ENCODE measurements at places on chromosomes 3 and 15. TPM values are rescaled to one million over a fixed set of nuclear protein-coding genes. Genes with fewer than 3 reads are reported as not detected.

The CHD2 gene
- 218 TPM for total RNA-seq

The HTR3E gene
- total RNA-seq = not detected

The CELF6 gene
- 1.7 TPM for total RNA-seq

The LRRC58 gene
- total RNA-seq = 22.8 TPM

The MAP1A gene
- total RNA-seq = 3.4 TPM

The PRR20G gene
- not detected for total RNA-seq

The FYCO1 gene
- 39.1 TPM for total RNA-seq

The SAMD7 gene
- not detected for total RNA-seq

The IL16 gene
- 281 TPM for total RNA-seq

The MB21D2 gene
- total RNA-seq = 4.3 TPM

DNA sequence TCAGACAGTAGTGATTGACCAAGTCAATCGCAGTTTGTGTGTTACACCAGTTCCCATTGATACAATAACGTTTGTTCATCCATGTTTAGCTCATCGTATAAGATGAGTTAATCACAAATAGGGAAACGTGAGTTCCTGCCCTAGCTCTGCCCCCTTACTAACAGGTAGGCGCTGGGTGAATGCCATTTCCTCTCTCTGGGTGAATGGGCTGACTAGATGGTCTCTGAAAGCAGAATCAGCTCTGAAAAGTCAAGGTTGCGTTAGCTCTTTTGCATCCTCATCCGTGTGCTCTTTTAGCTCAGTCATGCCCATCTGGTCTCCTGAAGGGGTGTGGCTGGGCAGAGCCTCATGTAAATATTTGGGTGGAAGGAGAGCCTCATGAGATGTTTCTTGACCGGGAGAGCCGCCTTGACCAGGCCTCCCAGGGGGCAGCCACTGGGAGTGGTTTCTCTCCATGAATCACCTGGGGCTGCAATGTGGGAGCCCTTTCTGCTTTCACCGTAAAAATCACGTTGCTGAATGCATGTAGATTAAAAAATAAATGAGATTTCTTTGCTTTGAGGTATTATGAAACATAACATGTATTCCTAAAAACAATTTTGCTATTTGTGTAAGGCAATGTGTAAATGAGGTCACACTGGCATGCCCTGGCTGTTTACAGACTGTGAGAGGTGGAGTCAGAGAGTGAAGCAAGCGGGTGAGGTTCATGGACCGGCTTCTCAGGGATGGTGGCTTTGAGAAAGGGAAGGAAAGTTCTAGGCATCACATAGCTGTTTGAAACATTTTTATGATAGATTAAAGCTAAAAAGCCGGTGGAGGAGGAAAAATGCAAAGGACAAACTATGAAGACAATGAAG is 108.4 kb upstream of the RASGRP1 start:
- no peaks in the 10 kb centered on the region for H3K27me3 ChIP-seq
- peaks cover 67% of the 10 kb centered on the region for H3K4me1 ChIP-seq
- H3K36me3 ChIP-seq = peaks cover 9% of the 10 kb centered on the region
- peak overlapping the region; percentile 94 for H3K27ac ChIP-seq

DNA sequence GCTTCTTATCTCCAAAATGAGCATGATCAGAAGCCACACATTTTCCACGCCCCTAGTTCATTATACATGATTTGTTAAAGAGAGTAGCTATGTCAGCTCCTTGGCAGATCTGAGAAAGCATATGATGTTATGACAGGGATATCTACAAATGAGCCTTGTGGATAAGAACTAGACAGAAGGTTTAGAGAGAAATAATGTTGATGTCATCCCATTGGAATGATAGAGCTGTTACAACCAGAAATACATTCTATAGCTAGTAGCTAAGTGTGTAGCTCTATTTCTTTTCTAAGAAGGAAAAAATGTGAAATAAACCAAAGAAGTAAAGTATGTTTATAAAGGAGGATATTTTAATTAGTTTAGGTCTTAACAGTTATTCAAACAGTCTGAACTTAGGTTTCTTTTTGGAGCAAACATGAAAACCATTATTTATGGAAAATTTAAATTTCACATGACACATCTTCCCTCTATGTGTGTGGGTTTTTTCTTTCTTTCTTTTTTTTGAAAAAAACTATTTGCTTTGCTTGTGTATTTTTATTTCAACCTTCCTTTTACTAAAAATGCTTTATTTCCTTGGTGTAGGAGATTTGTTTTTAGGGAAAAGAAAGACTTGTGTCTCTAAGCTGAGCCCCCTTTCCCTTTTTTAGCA is 167.7 kb downstream of the GHSR start:
- no peak overlapping the region for H3K27ac ChIP-seq
- H3K27me3 ChIP-seq = no peaks in the 10 kb centered on the region

GRCh38 chr3:25041871-25042584 is 386.0 kb upstream of the RARB start:
- H3K27ac ChIP-seq = no peak overlapping the region
- H3K36me3 ChIP-seq = no peaks in the 10 kb centered on the region
- no peak for DNase-seq

GRCh38 chr15:60605879-60606307 is 127.0 kb upstream of the ICE2 start:
- H3K27ac ChIP-seq = no peak overlapping the region
- no peaks in the 10 kb centered on the region for H3K36me3 ChIP-seq
- no peak for DNase-seq

DNA sequence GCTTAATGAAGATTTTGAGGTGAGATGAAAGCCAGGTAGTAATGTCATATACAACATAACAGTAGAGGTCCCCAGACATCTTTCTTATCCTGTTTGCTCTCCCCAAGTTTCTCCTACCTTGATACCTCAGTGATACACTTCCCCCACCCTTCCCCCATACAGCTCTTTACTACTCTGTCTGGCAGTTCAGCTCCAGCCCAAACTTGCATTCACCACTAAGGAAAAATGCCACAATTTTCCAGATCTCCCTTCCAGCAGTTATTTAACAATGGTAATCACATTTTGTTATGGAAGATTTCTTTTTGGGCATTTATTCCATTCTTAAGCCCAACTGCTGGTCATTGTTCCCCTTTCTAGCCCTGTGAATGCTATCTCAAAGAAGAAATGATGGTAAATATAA is 34.9 kb upstream of the ITGA11 start:
- peaks cover 15% of the 10 kb centered on the region for H3K27me3 ChIP-seq
- H3K27ac ChIP-seq = no peak overlapping the region
- peaks cover 6% of the 10 kb centered on the region for H3K4me1 ChIP-seq
- no peaks in the 10 kb centered on the region for H3K36me3 ChIP-seq

DNA sequence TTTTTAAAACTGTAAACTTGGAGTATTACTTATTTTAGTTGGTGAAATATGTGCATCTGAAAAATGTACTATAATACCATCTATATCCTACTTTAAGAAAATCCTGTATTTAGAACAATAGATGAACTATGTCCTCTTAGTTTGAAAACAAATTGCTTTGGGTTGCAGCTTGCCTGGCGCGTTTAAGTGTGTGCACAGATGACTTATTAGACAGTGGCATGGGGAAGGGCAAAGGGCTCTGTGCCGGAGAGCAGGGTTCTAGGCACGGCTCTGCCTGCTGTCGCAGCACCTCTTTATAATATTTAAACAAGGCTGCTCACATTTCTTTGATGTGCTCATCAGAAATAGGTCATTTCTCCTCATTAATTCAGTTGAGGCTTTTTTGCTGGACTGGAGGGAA is 10.0 kb downstream of the PXK start:
- H3K4me3 ChIP-seq = no peak overlapping the region
- H3K27me3 ChIP-seq = no peaks in the 10 kb centered on the region
- DNase-seq = no peak
- H3K4me1 ChIP-seq = peaks cover 21% of the 10 kb centered on the region
- H3K36me3 ChIP-seq = peaks cover 39% of the 10 kb centered on the region
- H3K27ac ChIP-seq = no peak overlapping the region

GRCh38 chr3:16337856-16338540 is 73.0 kb downstream of the OXNAD1 start:
- H3K4me1 ChIP-seq = peaks cover 41% of the 10 kb centered on the region
- H3K36me3 ChIP-seq = peaks cover 45% of the 10 kb centered on the region
- peak overlapping the region; percentile 73 for H3K4me3 ChIP-seq
- H3K27ac ChIP-seq = peak overlapping the region; percentile 92
- DNase-seq = peak; percentile 69

DNA sequence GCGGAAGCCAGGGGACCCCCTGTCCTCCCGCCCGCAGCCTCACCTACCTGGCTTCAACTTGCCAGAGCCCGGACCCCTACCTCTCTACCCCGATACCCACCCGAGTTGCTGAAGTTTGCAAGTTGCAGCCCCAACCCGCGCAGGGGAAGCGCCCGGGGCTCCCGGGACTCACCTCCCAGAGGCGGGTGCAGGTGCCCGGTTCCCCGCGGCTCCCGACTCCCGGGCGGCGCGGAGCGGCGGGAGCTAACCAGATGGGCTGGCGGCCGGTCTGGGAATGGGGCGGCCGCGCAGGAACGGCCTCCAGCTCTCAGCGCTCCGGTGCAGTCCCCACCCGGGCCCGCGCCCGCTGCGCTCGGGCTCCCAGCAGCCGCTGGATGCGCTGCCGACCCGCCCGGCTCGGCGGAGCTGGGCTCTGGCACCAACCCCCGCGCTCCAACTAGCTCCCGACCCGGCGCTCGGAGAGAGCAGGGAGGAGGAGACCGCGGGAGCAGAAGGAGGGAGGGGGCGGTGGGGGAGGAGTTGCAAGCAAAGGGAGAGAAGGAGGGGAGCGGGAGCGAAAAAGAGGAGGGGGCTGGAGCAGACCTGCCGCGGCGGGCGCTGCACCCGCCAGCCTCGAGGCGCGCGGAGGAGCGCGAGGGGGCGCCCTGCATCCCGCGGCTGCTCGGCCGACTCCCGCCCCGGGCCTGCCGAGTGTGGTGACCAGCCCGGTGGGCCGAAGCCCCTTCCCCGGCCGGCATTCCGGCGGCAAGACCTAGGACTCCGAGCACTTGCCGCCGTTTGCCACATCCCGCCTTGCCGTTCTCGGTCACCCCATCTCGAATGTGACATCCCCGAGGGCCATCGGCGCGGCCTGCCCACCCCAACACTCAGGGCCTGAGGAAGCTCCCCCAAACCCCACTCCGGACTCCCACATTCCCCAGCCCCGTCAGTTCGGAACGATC is at the start of gene SEMA5B:
TSS of gene SEMA5B (minus strand) at position 472 of the 941 bp plus-strand sequence. CDS start 66,500 bp downstream, outside the sequence.
- H3K4me3 ChIP-seq = peak within 1 kb of the TSS; percentile 83
- no peak within 1 kb of the TSS for H3K27ac ChIP-seq
- H3K4me1 ChIP-seq = peaks cover 11% of the 10 kb centered on the region
- peak; percentile 62 for DNase-seq
- peaks cover 3% of the 10 kb centered on the region for H3K36me3 ChIP-seq

- no peaks in the 10 kb centered on the region for H3K27me3 ChIP-seq
- peaks cover 33% of the 10 kb centered on the region for H3K4me1 ChIP-seq
- H3K4me3 ChIP-seq = no peak overlapping the region
- no peak for DNase-seq
- peaks cover 6% of the 10 kb centered on the region for H3K36me3 ChIP-seq
Observed at GRCh38 chr3:41202834-41203345, 3.6 kb downstream of the CTNNB1 start.

DNA sequence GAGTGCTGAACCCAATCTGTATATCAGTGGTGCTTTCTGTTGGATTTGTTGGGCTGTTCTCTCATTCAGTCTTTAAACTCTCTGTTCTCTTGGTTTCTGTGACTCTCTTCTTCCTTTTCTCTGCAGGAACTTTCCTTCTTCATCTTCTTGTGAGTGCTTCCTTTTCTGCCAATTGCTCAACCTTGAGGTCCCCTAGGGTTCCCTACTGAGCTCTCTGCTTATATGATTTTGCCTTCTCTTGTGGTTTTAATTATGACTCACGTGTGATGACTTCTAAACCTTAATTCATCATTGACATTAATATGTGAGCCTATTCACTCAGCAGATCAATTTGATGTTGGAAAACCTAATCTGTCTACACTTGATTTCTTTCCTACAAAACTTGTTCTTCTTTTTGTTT is 39.4 kb downstream of the MOBP start:
- H3K27ac ChIP-seq = no peak overlapping the region
- DNase-seq = no peak
- H3K36me3 ChIP-seq = no peaks in the 10 kb centered on the region
- H3K27me3 ChIP-seq = peaks cover 32% of the 10 kb centered on the region
- no peak overlapping the region for H3K4me3 ChIP-seq
- no peaks in the 10 kb centered on the region for H3K4me1 ChIP-seq

DNA sequence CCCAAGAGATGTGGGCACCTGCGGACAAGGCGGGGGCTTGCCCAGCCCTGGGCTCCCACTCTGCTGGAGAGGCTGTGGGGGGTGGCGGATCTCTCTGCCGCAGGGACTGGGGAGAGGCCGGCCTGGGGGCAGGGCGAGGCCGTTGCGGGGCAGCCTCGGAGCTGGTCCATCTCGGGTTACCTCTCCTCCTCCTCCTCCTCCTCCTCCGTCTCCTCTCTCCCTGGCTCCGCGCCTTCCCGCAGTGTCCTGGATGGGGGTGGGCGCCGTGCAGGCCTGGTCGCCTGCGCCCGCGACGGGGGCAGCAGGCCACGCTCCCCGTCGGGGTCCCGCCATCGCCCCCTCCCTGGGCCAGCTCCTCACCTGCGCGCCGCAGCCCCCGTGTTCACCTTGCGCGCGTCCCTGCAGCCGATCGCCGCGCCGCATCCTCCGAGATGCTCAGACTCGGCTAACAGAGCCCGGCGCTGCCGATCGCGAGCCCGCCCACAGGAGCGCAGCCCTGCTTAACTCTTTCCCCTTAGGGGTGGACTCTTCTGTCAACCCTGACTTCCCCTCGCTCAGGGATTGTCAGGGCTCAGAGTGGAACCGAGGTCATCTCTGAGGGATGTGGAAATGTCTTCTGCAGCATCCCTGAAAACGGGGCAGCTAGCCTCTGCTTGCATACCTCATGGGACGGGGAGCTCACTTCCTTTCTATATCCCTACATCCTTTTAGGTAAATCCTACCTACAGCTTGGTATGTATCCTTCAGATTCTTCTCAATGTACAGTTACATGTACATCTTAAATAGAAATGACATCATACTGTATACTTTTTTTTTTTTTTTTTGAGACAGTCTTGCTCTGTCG is at the start of gene PRRT3:
TSS of gene PRRT3 (minus strand) at position 447 of the 844 bp plus-strand sequence. CDS start 2,293 bp downstream, outside the sequence.
- H3K27me3 ChIP-seq = no peaks in the 10 kb centered on the region
- H3K27ac ChIP-seq = peak within 1 kb of the TSS; percentile 39
- peak within 1 kb of the TSS; percentile 87 for H3K4me3 ChIP-seq
- no peaks in the 10 kb centered on the region for H3K36me3 ChIP-seq
- DNase-seq = peak; percentile 74

DNA sequence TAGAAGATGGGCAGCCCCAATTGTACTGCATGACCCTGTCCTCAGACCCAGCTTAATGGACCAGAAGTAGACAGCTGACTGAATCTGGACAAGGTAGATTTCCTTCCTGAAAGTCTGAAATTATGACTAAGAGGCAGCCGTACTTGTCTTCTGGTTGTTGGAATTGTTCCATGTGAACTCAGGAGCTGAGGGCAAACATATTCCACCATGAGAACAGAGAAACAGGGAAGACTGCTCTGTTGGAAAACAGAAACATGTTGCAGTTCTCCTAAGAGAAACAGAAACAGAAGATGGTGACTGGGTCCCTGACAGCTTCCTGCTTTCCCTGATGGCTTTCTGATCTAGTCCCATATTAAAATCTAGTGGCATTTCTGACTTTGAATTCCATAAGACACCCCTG is 24.1 kb downstream of the POPDC2 start:
- no peak overlapping the region for H3K4me3 ChIP-seq
- H3K27me3 ChIP-seq = peaks cover 2% of the 10 kb centered on the region
- H3K36me3 ChIP-seq = peaks cover 24% of the 10 kb centered on the region
- H3K4me1 ChIP-seq = peaks cover 22% of the 10 kb centered on the region
- DNase-seq = no peak
- no peak overlapping the region for H3K27ac ChIP-seq

- peaks cover 10% of the 10 kb centered on the region for H3K27me3 ChIP-seq
- peak; percentile 10 for DNase-seq
- no peak overlapping the region for H3K4me3 ChIP-seq
- no peak overlapping the region for H3K27ac ChIP-seq
Observed at GRCh38 chr15:73889053-73889761, 15.8 kb downstream of the TBC1D21 start.
